ENCODE measurements at places on chromosomes 5 and 9.
A peak's percentile ranks its signal among the peaks of the same experiment; 100 is the strongest.

- no peak for DNase-seq
Observed at GRCh38 chr5:94761786-94762185, 143.3 kb downstream of the SLF1 start.

DNA sequence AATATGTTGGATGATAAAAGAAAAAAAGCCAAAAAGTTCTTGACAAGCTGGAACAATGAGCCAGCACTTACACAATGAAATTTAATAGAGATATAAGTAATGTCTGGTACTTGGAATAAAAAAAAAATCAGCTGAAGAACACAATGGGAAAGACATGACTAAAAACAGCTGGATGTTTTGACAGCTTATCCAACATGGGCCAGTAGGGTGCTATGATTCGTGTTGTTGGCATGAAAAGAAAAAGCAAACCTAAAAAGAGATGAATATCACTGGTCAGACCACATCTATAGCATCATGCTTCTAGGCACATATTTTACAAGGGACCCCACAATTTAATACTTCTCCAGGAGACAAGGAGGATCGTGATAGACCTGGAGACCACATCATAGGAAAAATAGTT lies 175.3 kb downstream of the ARL15 start:
- no peak for DNase-seq

- no peak for DNase-seq
Observed at GRCh38 chr9:135555203-135555602, 6.4 kb upstream of the PAEP start.

DNA sequence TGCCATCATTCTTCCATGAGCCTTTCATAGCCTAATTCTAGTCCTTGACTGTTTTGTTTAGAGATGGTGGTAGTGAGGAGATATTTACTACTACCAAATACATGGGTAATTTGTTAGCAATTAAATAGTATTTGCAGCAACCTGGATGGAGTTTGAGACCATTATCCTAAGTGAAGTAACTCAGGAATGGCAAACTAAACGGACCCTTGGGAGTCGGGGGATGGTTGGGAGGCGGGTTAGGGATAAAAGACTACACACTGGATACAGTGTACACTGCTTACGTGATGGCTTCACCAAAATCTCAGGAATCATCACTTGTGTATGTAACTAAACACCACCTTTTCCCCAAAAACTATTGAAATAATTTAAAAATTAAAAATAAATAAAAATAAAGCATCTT lies 809.2 kb upstream of the ZNF608 start:
- DNase-seq: no peak

DNA sequence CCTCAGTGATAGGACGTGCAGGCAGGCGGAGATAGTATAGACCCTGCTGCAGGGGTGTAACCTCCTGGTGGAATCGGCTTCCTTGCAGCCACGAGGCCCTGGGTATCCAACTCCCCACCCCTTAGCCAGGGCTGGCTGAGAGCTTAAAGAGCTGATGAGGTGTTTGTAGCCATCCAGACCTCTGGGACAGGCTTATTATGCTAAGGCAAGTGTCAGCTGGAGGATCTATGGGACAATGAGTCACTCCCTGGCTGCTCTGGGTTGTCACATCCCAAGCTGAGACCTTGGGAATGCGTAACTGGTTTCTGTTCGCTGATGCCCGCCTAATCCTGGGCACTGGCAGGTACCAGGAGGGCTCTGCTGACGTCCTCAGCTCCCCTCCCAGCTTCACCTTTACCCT lies 38.9 kb downstream of the DAB2IP start:
- DNase-seq: no peak

GRCh38 chr9:8799206-8799605 lies 999.6 kb upstream of the DMAC1 start:
- no peak for DNase-seq

- no peak for DNase-seq
Observed at GRCh38 chr9:16959391-16959790, 88.9 kb upstream of the BNC2 start.

- no peak for DNase-seq
Observed at GRCh38 chr5:1034421-1034905, 25.9 kb downstream of the NKD2 start.

DNA sequence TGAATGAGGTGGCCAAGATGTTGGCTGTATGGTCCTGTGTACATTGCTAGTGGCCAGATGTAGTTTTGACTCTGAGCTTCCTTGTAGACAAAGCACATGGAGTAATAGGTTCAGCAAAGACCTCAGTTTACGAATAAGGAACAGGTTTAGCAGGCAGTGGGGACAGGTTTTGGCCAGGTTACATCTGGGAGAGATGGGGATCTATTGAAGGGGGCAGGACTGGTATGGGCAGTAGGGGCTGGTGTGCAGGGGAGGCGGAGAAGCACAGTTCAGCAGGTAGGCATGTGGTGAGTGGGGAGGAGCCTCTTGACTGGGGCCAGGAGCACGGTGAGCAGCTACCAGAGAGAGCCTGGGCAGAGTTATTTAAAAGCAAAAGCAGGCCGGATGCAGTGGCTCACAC lies 67.3 kb downstream of the PDZD2 start:
- DNase-seq: no peak

- DNase-seq: no peak
Observed at GRCh38 chr9:35972093-35972492, 14.1 kb upstream of the OR2S2 start.

DNA sequence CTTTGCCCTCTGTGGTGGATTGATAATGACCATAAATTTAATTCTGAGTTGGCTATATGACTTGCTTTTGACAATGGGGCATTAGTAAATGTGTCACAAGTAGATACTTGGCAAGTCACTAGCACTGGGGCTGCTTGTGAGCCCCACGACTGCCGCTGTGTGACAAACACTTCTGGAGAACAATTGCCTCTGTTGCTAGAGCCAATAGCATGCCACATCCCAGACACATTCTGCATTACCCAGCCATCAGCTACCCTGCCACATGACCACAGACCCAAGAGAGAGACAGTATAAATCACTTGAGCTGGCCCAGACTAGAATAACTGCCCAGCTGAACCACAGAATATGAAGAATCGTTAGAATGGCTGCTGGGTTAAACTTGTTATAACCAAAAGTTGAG lies 753.2 kb upstream of the DMAC1 start:
- no peak for DNase-seq

- no peak for DNase-seq
Observed at GRCh38 chr5:72452515-72453245, 54.5 kb downstream of the ZNF366 start.

GRCh38 chr5:95191330-95191729 lies 93.6 kb downstream of the MCTP1 start:
- DNase-seq: no peak

GRCh38 chr5:102753889-102754766 lies 977 bp upstream of the PAM start:
- no peak for DNase-seq

DNA sequence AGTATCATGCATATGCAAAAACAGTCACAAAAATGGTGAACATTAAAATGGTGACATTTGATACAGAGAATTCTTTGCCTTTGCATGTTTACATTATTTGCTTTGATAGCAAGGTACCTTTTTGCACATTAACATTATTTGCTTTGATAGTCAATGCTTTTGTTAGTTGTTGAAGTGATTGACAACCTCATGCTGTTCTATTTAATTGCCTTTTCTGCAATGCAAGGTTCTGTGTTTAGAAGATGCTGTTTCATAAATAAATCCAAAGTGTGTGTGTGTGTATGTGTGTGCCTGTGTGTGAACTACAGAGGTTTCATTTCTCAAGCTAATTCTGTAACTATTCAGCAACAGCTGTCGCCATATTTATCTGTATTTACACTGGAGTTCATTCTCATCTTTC lies 668.7 kb downstream of the NR2F1-AS1 start:
- no peak for DNase-seq

GRCh38 chr9:29129763-29130162 lies 1556.5 kb upstream of the C9orf72 start:
- DNase-seq: no peak

GRCh38 chr5:926417-927171 lies 33.9 kb downstream of the TRIP13 start:
- peak; percentile 48 for DNase-seq

GRCh38 chr5:87252283-87252605 lies 15.4 kb upstream of the RASA1 start:
- DNase-seq: no peak

DNA sequence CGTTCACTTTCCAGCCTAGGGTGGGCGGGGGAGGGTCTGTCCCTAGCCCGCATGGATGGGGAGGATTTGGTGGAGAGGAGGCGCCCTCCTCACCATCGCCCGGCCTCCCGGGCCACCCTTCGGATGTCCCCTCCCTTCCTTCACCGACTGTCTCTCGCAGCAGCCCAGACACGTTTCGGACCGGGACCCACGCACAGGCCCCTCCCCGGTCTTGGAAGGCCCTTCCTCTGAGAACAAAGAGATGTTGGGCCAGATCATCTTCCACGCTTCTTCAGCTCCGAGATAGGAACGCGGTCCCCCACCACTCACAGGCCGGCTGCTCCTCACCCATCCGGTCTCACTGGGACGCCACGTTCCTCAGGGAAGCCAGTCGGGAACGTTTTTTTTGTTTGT lies 640 bp upstream of the DPM2 start:
- no peak for DNase-seq

- DNase-seq: no peak
Observed at GRCh38 chr9:88706193-88707113, 171.5 kb downstream of the NXNL2 start.

GRCh38 chr5:170390472-170390871 lies 1.3 kb upstream of the KCNMB1 start:
- no peak for DNase-seq

- DNase-seq: no peak
Observed at GRCh38 chr9:14500705-14501104, 186.8 kb upstream of the NFIB start.

DNA sequence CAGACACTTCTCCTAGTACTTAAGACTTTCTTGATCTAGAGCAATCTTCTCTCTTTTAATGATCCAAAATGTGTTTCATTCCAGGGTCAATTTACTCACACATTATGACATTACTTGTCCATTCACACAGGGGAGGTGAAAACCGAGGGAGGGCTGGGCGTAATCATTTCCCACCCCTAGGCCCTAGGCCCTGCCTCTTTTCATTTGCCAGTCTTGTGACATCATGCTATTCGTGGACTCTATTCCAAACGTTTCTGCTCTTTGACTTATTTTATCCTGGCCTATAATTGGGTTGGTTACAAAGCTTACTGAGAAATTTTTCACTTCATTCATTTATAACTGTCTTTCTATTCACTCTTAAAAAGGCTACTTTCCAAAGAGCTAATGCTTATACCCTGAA lies 2.4 kb downstream of the DCAF12 start:
- no peak for DNase-seq

- no peak for DNase-seq
Observed at GRCh38 chr5:160082614-160083500, 36.4 kb downstream of the PWWP2A start.

GRCh38 chr5:140186267-140186671 lies 11.3 kb downstream of the CYSTM1 start:
- no peak for DNase-seq

- no peak for DNase-seq
Observed at GRCh38 chr5:90855296-90856010, 296.9 kb downstream of the ADGRV1 start.

DNA sequence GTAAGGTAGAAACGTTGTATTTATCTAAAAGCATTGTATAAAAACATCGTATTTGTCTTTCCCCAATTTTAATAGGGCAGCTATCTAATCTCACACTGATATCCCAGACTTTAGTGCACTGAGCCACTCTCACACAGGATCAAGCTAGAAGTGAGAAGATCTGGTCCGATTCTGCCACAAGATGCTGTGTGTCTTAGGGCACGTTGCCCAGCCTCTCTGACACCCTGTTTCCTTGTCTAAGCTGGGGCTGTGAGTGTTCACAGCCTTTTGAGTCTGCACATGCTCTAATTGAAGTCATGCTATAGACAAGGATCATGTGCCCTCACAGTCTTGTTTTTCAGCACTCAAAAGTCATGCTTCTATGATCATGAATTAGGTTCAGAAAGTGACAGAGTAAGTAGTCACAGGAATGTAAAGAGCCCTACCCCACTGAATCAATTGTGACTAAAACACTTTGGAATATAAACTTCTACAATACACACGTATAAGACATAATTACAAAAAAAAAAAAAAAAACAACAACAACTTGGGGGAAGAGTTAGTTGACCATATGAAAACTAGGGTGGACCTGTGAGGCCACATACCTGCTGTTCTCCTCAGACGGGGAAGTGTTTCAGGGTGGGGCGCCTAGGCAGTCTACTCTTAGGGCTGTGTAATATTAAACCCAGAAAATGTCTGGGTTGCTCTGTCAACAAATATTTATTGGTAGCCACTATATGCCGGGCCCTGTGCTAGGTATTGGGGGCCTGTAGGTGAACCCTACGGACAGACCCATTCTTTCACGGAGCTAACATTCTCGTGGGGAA lies 893 bp upstream of the ABLIM3 start:
- DNase-seq: no peak

DNA sequence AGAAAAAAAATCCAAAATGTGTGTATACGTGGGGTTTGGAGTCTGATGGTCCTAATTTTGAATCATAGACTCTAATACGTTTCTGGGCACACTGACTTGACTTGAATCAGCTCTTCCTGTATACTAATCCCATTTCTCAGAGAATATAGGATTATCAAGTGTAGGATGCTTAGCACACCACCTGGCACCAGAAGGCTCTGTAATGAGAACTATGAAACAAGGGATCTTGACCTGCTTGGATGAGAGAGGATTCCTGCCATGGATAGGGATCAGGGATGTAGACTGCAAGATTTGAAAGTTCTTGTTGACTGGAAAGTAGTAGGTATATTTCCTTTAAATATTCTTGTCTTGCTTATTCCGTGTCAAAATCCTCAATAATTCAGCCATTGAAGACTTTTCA lies 7.8 kb downstream of the HSPA4 start:
- no peak for DNase-seq

DNA sequence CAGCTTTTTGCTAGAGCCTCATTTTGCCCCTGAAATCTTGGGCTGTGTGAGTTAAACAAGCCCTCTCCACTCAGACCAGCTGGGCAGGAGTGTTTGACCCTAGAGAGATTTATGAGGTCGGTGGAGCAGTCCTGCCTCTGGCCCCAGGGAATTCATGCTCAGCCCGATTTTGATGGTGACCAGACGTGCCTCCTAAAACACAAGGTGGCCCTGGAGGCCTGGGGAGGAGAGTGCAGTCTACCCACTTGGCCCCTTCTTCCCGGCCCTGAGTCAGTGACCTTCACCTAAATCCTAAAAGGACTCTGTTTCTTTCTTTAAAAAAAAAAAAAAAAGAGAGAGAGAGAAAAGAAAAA lies 86.6 kb upstream of the SAP30L start:
- no peak for DNase-seq

DNA sequence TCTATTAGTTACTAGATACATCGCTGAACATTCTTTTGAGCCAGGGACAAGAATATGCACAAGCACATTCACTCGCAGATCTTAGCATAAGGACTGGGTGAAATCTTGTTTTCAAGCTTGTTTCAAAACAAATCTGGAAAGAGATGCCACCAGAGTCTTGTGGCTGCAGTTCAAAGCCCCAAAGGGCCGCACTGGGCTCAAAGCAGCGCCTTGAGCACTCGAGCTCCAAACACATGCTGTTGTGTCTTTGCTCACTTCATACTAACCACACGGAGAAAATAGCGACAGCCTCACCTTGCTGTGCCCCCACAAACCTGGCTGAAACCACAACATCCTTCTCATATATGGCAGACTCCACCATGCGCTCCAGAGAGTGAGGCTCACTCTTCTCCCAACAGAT lies 34.2 kb upstream of the IL7R start:
- DNase-seq: no peak

- DNase-seq: no peak
Observed at GRCh38 chr9:123722378-123722777, 207.5 kb downstream of the DENND1A start.

Measured in NCI-H1092 (cell line).